ENCODE measurements at places on chromosomes 11 and 22.

- peak; percentile 9 for DNase-seq
These were observed 35.0 kb downstream of the GRIK4 start for GRCh38 chr11:120546312-120547205.

DNA sequence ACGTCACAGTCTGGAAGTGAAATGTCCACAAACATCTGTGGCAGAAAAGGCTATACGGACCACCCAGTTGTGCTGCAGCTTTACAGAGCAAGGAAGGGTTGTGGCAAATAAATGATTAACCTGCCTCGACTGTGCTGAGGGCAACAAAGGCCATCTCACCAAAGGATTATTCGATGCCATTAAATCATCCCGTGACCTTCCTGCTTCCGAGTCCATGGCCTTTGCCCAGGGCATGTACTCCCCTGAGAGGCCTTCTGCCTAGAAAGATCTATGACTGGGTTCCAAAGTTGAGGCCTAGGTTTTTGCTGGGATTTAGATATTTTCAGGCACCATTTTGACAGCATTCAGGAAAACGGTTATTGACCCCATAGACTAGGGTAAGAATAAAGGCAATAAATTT lies 9.2 kb downstream of the CDPF1 start:
- DNase-seq: no peak

GRCh38 chr11:128164080-128164741 lies 423.1 kb downstream of the ETS1 start:
- DNase-seq: peak; percentile 9

GRCh38 chr22:33715237-33715985 lies 204.9 kb downstream of the LARGE1 start:
- no peak for DNase-seq

DNA sequence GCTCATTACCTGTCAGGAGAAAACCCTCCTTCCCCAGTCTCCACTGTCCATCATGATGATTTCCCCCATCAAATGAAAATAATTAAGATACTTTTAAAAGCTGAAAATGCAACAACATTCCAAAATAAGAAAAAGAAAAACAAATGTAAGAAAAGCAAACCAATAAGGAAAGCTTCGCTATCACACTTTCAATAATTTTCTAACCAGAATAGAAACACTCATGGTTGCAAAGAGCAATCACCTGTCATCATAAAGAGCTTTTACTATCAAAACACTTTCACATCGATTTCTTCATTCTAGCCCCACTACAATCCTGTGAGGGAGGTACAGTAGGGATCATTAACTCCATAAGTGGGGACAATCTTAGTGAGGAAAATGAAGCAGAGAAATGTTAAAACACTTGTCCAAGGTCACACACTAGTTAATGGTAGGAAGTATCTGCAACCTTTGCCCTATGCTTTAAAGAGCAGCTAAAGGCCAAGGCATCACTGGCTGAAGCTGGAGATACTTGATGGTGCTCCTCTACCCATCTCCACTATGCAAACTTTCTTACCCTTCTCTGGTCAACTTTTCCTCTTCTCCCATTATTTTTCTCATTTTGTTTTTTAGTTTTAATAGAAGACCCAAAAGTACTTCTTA lies 2.6 kb downstream of the RBM4B start:
- DNase-seq: no peak

- DNase-seq: no peak
These were observed 95.7 kb upstream of the UBASH3B start for GRCh38 chr11:122559734-122560382.

GRCh38 chr11:83302151-83302550 lies 16.0 kb upstream of the CCDC90B start:
- peak; percentile 25 for DNase-seq

- DNase-seq: no peak
These were observed 4.9 kb downstream of the GP1BB start for GRCh38 chr22:19728271-19728670.

DNA sequence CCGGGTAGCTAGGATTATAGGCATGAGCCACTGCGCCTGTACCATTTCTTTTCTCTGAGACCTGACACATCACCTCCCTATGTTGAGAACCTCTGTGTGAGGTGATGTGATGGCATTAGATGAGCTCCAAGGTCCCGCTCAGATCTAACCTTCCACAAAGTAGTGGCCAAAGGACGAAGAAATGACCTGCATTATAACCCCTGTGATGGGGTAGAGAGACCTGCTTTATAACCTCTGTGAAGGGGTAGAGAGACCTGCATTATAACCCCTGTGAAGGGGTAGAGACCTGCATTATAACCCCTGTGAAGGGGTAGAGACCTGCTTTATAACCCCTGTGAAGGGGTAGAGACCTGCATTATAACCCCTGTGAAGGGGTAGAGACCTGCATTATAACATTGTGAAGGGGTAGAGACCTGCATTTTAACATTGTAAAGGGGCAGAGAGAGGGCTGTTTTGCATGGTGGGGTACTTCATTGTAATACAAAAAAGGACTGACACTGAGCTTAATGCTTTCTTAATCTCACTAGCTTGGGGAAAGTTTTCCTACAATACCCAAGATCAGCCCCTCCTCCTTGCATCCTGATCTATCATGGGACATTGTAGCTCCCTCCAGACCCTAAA lies 8.5 kb downstream of the MIEF1 start:
- no peak for DNase-seq

DNA sequence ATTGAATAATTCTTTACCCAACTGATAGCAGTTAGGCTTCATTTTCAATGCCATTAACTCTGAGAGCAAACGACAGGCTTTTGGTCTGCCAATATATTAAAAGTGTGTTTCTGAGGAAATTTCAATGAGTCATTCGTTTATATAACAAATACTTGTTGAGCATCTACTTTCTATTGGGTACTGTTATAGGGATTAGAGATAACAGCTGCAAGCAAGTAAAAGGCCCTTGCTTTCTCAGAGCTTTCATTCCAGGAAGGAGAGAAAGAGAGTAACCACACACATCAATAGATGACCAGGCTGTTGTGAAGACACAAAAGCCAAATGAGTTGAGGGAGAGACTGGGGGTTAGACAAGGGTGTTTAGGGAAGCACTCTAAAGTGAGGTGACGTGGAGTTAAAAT lies 35.7 kb downstream of the CD44 start:
- DNase-seq: peak; percentile 40

DNA sequence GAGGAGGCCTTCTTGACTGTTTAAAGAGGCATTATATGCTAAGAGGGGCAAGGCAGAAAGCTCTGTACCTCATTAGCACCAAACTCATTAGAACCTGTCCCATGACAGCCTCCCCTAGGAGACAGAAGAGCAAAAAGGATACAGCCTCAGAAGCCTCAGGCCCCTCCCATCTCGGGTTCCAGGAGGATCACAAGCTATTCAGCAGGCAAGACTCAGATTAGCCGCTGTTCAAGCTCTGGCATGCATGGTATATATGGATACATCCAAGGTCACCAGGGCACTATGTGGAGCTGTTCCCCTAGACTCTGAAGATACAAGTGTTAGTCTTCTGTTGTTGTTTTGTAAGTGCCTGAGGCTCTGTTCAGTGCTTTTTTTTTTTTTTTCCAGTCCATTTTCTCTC lies 32.1 kb downstream of the ATXN10 start:
- DNase-seq: no peak

GRCh38 chr22:28043266-28043665 lies 124.2 kb upstream of the PITPNB start:
- no peak for DNase-seq

DNA sequence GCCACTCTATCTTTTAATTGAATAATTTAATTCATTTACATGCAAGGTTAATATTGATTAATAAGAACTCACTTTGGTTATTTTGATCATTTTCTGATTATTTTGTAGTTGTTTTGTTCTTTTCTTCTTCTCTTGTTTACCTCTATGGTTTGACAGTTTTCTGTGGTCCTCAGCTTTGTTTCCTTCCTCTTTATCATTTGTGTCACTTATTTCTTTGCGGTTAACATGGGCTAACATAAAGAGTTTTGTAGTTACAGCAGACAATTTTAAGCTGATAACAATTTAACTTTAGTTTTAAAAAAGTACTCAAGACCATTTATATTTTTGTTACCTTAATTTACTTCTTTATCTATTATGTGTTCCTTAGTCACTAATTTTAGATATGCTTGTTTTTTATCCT lies 1032.8 kb upstream of the RAG2 start:
- DNase-seq: no peak

GRCh38 chr11:132780046-132780445 lies 752.3 kb downstream of the OPCML start:
- no peak for DNase-seq

DNA sequence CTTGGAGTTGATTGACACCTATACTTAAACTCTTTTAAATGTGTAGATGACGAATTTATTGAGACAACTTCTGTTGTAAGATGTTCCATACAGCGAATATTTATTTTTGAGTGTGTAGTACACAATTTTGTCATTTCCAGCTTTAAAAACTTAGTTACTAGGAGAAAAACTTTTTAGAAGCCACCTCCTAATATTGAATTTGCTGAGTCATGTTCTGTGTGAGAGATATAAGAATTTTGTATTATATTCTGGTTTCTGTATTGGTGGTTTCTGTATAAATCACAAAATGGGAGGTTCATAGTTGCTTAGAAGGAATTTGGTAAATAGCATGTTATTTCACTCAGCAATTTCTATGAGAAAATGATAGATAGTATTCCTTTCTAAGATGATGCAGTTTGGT lies 171.3 kb downstream of the WNT11 start:
- DNase-seq: no peak

DNA sequence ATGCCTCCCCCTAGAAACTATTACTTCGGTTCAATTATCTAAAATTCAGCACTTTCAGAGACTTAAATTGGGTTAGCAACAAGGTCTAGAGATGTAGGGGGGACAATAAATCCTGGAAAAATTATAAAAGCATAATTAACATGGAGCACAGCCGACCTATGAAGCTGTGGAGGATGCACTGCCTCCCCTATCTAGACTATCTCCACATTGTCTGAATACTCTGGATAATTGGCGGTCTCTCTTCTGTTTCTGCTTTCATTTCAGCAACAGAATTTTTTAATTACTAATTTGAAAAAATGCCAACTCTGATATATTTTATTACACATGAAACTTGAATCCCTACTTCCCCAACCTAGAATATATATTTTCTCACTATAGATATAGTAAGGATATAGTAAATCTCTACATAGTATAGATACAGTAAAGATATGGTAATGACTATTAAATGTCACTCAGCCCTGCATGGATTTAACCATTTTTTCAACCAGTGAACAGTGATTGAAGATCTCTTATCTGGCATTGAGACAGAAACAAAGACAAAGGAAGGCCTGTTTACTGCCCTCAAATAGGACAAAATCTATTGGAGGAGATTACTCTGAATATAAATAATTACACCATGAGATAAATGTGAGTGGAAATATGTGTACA lies 157.6 kb downstream of the BLID start:
- no peak for DNase-seq

GRCh38 chr11:35038211-35038928 lies 100.6 kb upstream of the CD44 start:
- peak; percentile 25 for DNase-seq

DNA sequence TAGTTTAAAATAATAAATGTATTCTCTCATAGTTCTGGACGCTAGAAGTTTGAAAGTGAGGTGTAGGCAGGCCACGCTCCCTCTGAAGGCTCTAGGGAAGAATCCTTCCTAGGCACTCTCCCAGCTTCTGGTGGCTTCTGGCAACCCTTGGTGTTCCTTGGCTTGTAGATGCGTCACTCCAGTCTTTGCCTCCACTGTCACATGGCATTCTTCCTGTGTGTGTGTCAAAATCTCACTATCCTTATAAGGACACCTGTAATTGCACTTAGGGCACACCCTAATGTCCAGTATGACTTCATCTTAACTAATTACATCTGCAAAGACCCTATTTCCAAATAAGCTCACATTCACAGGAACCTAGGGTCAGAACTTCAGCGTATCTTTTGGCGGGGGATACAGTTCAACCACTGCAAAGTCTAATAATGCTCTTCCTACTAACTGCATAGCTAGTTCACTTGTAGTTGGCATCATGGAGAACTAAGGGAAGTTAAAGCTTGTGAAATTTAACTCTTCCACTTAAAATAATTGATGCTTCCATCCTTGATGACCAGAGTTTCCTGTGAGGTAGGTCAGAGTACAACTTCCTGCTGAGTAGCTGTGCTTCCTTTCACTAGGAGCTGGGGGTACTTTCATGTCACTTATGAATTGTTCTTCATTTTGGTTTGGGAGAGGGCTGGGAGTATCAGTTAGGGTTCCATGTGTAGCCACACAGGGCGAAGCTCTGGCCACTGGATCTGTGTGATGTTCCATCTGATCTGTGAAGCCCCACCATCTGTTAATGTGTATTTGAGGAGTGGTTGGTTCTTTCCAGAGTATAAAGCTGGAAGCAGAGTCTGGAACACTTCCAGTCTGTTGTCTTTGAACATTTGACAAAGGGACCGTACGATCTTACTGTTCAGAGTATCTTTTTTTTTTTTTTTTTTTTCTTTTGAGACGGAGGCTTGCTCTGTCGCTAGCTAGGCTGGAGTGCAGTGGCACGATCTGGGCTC lies 10.5 kb downstream of the YWHAH start:
- no peak for DNase-seq

GRCh38 chr11:111520560-111520959 lies 6.0 kb downstream of the HOATZ start:
- no peak for DNase-seq

GRCh38 chr22:46654927-46655595 lies 34.9 kb downstream of the GRAMD4 start:
- DNase-seq: no peak

GRCh38 chr22:44444341-44445306 lies 53.4 kb downstream of the RTL6 start:
- no peak for DNase-seq

- no peak for DNase-seq
These were observed 6.9 kb downstream of the NFRKB start for GRCh38 chr11:129888451-129888850.
